ENCODE measurements at places on chromosomes 5 and 9.

DNA sequence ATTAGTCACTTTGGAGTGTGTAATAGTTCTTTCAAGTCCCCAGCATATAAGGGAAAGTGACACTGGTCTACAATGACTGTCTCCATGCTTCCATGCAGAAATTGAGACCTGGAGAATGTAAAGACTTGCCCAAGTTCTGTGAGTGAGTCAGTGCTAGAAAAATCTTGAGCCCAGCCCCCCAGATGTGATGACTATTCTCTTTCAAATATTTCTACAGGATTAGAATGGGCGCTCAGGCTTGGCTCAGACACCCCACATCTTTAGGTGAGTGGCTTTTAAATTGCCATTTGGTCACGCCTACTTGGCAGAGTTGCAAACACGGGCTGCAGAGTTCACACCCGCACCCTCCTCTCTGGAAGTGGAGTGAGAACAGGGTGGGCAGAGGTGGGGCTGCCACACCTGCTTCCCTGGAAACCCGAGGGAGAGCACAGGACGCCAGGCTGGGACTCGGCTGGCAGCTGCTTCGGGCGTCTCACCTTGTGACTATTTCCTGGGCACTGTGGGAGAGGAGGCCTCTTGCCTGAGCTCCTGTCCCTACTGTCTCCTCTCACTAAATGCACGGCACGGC, 37.6 kb downstream of the ROPN1L start:
- no peak for DNase-seq

DNA sequence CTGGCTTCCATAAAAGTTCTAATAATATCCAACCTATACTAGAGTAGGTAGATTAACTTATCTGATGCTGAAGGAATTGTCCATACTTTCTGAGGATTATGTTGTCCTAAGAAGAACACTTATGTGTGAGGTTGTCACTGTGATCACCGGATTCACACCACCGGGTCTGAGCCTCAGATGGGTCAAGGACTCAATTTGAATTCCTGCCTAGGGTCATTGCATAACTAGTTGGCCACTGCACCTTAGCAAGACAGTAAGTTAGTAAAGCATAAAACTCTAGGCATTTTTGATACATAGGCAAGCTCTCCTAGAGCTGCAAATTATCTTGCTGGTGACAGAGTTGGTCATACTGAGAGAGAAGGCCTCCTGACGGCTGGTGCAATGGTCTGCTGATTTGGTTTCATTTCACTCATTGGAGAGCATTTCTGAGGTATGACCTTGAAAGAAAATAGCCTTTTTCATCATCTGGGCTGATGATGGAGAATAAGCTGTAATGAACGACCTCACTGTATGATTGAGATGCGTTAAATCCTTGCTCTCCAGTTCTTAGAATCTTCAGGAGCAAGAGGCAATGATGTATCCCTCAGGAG, 72.0 kb upstream of the CKMT2 start:
- no peak for DNase-seq

DNA sequence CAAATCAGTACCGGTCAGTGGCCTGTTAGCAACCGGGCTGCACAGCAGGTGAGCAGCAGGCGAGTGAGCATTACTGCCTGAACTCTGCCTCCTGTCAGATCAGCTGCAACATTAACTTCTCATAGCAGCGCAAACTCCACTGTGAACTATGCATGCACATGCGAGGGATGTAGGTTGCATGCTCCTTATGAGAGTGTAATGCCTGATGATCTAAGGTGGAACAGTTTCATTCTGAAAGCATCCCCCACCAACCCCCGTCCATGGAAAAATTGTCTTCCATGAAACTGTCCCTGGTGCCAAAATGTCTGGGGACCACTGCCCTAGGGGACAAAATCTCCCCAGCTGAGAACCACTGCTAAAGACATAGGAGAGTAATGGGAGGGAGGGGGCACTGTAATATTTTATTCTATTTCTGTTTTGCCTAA, 51.1 kb downstream of the P4HA2 start:
- no peak for DNase-seq

GRCh38 chr5:132883261-132883834, 9.9 kb downstream of the LEAP2 start:
- peak; percentile 48 for DNase-seq

GRCh38 chr9:5516453-5517220, 6.3 kb downstream of the PDCD1LG2 start:
- no peak for DNase-seq

DNA sequence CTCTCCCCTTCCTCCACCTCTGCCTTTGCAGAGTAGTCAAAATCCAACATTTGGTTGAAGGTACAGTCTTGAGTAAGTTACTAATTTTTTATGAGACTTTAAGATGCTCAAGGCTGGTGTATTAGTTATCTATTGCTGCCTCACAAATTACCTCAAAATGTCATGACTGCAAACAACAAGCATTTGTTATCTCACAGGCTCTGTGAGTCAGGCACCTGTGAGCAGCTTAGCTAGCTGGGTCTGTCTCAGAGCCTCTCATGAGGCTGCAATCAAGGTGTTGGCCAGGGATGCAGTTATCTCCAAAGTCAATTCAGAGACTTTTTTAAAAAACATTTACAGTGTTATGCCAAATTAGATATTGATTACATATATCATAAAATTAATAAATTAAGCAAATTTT, 371.3 kb upstream of the RGMB start:
- no peak for DNase-seq

- no peak for DNase-seq
Measured at GRCh38 chr9:8256880-8257279, 457.3 kb upstream of the DMAC1 start.

- no peak for DNase-seq
Measured at GRCh38 chr9:112047538-112048066, 127.5 kb downstream of the SUSD1 start.

DNA sequence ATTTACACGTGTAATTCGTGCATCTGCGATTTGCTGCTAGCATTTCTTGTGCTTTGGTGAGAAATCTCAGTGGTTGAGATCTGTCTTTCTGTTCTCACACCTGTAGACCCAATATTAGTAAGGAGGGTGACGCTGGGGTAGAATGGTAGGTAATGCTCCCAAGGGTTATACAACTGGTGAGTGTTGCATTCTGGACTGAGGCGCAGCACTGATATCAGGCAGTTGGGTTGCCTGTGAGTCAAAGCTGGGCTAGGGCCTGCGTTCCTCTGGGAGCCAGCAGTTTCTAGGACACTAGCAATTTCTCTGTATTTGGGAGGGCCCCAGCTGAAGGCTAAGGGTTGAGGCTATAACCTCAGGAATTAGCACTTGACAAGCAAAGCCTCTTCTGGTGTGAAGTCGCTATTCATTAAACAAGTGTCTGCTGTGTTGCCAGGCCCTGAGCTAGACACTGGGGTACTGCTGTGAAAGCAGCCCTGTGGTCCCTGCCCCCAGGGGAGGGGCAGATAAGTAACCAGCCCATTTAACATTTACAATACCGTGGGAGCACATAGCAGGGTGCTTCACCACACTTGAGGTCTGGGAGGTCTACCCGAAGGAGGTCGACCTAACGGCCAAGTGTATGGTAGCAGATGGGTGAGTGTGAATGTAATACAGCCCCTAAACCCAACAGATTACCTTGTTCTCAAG, 28.7 kb downstream of the LARP1 start:
- DNase-seq = peak; percentile 75
